Astrocyte of the hippocampus (primary cell): ENCODE measurements at places on chromosomes 2 and 18.

DNA sequence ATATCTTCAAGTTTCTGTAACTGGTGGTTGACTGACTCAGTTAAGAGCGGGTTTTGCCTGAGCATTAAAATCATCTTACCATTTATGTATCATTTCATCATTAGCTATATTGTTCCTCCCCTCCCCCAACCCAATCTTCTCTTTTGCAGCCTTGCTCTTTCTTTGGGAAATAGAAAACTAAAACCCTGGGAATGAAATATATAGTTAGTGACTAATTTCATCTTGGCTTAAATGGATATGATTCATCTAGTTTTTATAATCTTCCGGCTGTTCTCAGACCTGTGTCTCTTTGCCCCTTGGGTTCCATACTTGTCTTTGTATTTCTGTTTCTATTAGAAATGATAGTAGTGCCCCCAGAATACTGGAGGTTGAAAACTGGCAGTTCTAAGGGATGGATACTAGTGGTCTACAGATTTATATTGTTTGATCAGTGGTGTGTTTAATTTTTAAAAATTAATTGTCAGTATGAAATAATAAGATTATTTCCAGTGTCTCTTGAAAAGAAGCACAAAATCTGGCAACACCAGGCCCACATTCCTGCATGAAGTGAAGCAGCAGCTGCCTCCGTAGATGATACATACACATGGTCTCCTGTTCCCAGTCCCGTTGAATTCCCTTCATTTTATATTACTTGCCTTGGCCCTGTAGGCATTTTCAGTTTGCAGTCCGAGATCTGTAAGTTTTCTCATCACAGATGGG, 44.5 kb downstream of the PHLPP1 start:
- DNase-seq, result no peak

GRCh38 chr2:86498468-86499260, 57.5 kb downstream of the KDM3A start:
- DNase-seq, result peak; percentile 16

DNA sequence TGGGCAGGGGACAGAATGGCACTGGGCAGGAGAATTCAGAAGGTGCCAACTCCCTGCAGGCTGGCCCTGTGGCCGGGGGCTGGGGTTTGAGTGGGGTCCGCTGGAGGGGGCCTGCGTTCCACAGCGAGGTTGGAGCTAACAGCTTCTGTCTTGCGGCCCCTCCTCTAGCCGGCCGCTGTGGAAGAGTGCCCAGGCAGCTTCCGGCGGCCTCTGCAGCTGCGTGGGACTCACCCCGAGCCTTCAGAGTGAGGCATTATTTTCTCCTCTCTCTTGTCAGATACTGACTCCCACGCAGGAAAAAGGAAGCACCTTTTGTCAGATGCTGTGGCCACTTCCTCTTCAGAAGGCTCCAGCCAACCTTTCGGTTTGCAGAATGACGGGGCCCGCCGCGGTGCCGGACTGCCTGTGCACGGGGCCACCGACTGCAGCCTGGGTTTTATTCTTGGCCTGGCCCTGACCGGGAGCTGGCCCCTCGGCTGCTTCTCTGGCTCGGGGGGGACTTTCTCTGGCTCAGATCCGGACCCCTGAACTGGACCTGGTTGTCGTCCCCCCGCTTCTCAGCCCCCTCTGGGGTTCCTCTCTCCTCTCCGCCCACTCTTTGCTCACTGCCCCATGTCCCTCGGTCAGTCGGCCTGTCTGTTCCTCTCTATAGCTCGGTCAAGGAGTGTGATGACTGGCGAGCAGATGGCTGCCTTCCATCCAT, 40.1 kb downstream of the ARHGAP25 start:
- no peak for DNase-seq

DNA sequence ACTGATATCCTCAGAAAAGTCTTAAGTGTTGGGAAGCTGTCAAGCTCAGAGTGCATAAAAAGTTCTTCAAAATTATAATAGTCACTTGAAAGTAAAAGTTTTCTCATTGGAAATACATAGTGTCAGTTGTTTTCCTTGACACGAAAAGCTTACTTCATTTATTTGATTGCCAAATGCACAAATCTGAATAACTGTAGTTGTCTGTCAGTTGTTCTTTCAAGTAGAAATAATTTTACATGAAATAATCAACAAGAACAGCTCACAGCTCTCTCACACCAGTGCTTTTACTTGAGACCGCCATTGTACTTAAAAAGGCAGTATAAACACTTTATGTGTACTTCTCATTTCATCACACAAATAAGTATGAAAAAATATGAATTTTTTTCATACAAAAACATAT, 163.3 kb upstream of the NXPH2 start:
- DNase-seq, result no peak
